Psoas muscle (tissue), 8 donors: ENCODE measurements at places on chromosomes 4 and X.

GRCh38 chr4:168637872-168638756, 141.3 kb downstream of the PALLD start:
- no peak for DNase-seq

GRCh38 chrX:72180539-72180938, 1.0 kb upstream of the PIN4 start:
- DNase-seq: no peak

- DNase-seq: no peak
These were observed 6.2 kb upstream of the P2RY8 start for GRCh38 chrX:1542994-1543725.

- no peak for DNase-seq
These were observed 45.8 kb downstream of the TNIP3 start for GRCh38 chr4:121118344-121118743.

- DNase-seq: no peak
These were observed 978.1 kb downstream of the C4orf33 start for GRCh38 chr4:130074096-130074495.

- DNase-seq: no peak
These were observed 674 bp upstream of the DIAPH2 start for GRCh38 chrX:96683997-96684338.

DNA sequence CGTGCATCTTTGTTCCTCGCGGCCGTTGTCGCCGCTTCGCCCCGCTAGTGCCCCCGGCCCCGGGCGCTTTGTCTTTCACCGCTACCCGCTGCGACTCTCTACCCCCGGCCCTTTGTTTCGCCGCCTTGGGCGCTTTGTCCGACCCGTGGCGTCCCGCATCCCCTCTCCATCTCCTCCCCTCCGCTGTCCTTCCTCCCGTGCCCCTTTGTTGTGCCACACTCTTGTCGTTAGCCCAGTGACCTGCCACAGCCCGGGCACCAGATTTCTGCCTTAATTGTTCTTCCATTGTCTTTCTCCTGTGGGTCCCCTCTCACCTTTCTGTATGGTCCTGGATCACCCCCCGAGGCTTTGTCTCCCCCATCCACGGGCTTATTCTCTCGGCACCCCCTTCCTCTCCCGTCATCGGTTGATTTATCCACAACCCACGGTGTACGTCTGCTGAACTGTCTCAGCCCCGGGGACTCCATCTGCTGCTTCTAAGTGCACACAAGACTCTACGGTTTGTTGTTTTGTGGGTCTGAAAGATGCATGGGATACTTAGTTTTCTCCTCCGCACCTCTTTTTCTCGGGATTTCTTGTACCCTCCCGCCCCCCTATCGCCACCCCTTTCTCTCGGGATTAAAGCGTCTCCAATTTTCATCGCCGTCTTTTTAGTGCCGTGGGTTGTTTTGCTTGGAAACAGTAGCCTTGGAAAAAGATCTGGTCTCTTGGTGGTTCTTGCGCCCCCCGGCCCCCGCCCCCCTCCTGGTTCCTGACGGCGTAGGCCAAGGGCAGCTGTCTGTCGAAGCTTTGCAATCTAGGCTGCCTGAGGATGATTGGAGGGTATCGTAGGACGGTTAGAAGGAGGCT, 783 bp downstream of the RBPJ start:
- DNase-seq: no peak

DNA sequence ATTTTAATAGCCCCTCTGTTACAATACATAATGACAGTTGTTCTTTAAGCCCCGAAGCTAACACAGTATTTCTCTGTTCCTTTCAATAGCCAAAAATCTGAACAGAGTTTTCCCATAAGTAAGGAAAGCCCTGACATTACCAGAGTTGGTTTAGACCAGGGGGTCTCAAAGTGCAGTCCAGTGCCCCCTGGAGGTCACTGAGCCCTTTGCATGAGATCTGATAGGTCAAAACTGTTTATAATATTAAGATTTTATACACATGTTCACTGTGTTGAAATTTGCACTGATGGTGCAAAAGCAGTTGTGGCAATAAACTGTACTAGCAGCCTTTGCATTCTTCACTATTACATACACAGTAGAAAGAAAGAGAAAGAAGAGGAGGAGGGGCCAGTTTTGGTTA, 177.1 kb downstream of the SPANXN3 start:
- no peak for DNase-seq

GRCh38 chr4:6644792-6645530, 4.5 kb downstream of the MRFAP1 start:
- no peak for DNase-seq

- peak; percentile 89 for DNase-seq
These were observed at the start of gene SYP for GRCh38 chrX:49199906-49200771. SYP (minus strand) TSS chrX:49200193; CDS start chrX:49200186, 7 bp downstream.

GRCh38 chrX:41720125-41720779, 3.7 kb upstream of the GPR82 start:
- no peak for DNase-seq

DNA sequence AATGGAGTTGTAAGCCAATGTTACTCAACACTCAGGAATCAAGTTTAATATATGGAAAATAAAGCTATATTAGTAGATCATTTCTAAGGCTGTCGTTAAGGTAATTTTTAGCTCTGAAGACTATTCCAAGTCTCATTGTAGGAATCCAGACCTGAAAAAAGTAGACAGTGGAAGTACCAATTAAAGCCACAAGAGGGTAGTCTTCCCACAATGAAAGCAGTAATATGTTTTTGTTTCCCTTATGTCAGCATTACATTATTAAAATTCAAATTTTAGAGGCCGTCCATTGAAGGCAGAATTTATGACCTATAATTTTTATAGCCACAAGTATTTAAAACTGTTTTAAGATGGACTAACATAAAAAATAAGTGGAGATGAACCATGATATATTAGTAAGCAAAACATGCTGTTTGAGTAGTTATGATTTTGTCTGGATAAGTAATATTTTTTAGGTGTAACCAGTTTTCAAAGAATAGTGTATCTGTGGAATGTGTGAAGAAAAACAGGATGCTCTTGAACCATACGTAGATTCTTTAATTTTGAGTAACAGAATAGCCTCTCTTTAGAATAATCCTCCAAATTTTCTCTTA, 372.6 kb upstream of the TECRL start:
- DNase-seq: no peak

GRCh38 chr4:105246712-105247111, 100.0 kb downstream of the TET2 start:
- no peak for DNase-seq

DNA sequence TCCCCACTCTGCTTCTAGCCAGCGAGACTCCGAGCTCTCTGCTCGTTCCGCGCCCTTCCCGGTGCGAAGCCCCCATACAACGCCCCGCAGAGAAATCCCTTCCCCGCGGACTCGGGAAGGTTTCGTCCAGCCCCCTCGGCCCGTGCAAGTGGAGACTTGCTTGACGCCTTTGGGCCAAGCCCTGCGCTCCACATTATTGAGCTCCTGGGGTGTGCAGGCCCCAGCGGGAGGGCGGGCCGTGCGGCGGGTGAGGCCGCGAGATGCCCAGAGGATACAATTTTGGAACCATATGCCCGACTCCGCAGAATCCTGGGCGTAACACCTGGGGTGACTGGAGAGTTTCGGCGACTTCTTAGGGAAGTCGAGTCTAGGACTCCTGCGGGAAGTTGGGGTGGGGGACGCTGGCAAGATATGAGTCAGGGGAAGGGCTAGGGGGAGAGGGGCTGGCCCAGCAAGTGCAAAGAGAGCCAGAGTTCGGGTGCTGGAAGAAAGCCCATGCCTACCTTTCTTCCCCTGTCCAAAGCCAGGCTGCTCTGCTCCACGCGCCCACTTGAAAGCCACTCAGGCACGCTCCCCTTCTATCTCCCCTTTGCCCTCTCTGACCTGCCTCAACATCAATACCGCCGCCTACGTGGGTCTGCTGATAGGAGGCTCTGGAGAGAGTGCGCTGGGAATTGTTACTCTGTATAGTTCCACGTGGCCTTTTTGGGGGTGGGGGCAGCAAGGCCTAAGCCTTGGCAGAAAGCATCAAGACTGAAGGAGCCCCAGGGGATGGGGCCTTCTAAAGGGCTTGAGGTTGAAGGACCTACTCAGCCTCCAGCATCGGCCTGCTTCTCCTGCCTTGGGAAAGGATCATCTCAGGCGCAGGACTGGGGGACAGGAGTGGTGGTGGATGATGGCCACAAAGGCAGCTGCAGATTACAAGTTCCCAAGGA, 1.2 kb upstream of the ELF4 start:
- DNase-seq: no peak

GRCh38 chrX:37796805-37797204, 16.9 kb downstream of the CYBB start:
- peak; percentile 48 for DNase-seq

- DNase-seq: no peak
These were observed 142.2 kb downstream of the HS3ST1 start for GRCh38 chr4:11286533-11286932.

- no peak for DNase-seq
These were observed 95.5 kb upstream of the PPP2R3B start for GRCh38 chrX:482192-482701.

- no peak for DNase-seq
These were observed 24.4 kb downstream of the LCORL start for GRCh38 chr4:17997129-17997528.
